ENCODE measurements at places on chromosomes 1 and 21.
A peak's percentile ranks its signal among the peaks of the same experiment; 100 is the strongest.

- DNase-seq, result no peak
These were observed 336.6 kb upstream of the LYPLAL1 start for GRCh38 chr1:218837051-218837450.

DNA sequence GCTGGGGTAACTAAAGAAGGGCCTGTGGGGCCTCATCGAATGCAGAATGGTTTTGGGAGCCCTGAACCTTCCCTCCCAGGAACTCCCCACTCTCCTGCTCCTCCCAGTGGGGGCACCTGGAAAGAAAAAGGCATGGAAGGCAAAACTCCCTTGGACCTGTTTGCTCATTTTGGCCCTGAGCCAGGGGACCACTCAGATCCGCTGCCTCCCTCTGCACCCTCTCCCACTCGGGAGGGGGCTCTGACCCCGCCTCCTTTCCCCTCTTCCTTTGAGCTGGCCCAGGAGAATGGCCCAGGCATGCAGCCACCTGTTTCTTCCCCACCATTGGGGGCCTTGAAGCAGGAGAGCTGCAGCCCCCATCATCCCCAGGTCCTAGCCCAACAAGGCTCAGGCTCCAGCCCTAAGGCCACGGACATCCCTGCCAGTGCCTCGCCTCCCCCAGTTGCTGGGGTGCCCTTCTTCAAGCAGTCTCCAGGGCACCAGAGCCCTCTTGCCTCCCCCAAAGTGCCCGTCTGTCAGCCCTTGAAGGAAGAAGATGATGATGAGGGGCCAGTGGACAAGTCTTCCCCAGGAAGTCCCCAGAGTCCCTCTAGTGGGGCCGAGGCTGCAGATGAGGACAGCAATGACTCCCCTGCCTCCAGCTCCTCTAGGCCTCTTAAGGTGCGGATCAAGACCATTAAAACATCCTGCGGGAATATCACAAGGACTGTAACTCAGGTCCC is 4.7 kb downstream of the ZNF687 start:
- DNase-seq, result no peak

- no peak for DNase-seq
These were observed 64.4 kb downstream of the CDC7 start for GRCh38 chr1:91564888-91565701.

- peak; percentile 18 for DNase-seq
These were observed 3.7 kb downstream of the ST3GAL3 start for GRCh38 chr1:43711049-43711448.

DNA sequence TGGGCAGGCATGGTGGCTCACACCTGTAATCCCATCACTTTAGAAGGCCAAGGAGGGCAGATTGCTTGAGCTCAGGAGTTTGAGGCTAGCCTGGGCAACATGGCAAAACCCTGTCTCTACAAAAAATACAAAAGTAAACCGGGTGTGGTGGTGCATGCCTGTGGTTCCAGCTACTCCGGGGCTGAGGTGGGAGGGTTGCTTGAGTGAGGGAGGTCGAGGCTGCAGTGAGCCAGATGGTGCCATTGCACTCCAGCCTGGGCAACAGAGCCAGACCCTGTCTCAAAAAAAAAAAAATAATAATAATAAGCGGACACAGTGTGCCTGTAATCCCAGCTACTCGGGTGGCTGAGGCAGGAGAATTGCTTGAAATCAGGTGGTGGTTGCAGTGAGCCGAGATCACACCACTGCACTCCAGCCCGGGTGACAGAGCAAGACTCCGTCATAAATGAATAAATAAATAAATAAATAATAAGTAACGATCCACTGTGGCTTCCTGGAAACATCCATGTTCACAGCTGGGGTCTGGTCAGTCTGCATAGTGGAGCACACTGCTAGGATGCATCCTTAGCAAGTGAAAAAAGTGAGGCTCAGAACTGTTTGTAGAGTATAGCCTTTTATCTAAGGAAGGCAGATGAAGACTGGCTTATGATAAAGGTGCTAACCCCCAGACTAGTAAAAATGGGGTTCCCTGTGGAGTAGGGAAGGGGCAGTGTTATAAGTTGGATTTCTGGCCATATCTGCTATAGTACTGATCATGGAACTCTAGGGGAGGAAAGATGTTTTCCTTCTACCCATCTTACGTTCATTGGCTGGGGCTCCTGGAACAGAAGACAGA is 15.7 kb downstream of the PKNOX1 start:
- DNase-seq, result no peak

- no peak for DNase-seq
These were observed 1.2 kb downstream of the LRRC52 start for GRCh38 chr1:165544996-165545395.

- peak; percentile 33 for DNase-seq
These were observed 243.0 kb downstream of the C1orf94 start for GRCh38 chr1:34419663-34420136.

DNA sequence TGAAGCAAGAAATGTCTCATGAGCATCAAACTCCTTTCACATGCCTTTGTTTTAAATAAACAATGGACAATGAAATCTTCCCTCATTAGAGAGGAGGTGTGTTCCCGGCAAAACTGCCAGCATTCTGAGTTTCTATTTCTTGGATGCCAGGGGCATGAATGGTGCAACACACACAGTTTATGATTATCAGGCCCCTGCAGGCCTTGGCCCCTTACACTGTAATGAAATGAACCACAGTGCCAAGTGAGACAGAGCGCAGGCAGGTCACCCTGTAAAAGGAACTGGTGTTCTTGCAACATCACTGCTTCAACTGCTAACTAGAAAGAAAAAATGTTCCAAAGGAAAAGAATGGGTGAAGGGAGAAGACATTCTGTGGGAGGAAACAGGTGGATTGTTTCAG is 3.8 kb upstream of the PIGC start:
- no peak for DNase-seq

DNA sequence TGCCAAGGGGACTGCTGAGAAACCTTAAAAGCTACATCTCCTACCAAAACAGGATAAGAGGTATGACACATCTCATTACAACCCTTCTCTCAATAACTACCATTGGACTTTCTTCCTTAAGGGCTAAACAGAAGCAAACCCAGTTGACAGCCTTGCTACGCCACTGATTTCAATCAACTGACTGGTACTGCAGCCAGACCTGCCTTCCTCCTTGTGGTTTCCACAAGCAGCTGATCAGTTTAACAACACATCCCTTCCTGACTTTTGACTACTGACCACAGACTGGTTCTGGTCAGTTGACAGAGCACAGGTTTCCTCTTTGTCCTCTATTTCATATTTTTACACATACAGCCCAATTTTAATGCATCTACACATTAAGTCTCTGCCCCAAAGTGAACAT is 108.8 kb downstream of the ADAMTS1 start:
- no peak for DNase-seq

DNA sequence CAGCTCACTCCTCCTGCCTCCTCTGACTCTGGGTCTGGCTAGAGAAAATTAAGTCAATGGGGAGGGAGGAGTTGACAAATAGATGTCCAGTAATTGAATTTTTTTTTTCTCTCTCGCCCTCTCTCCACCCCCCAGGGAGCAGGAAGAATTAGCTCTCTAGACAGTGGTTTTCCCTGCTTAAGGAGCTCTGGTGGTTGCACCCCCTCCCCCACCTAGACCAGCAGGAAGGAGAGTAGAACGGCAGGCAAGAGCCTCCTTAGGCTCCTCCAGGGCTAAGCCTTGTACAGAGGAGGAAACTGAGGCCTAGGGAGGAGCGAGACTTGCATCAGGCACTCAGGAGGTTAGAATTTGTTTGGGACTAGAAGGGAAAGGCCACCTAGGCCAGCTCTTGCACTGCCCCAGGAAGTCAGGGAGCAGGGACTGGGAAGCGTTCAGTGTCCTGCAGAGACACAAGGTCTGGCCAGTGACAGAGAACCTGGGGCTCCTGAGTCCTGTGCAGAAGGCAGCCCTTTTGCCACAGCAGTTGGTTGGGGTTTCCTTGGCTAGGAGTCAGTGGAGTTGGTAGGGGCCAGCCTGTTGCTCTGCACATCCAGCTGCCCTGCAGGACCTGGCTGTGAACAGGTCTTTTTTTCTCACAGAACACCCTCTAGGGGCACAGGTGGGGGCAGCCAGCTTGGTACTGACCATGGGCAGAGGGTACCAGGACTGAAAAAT is 49.5 kb upstream of the ACOT11 start:
- DNase-seq, result no peak

DNA sequence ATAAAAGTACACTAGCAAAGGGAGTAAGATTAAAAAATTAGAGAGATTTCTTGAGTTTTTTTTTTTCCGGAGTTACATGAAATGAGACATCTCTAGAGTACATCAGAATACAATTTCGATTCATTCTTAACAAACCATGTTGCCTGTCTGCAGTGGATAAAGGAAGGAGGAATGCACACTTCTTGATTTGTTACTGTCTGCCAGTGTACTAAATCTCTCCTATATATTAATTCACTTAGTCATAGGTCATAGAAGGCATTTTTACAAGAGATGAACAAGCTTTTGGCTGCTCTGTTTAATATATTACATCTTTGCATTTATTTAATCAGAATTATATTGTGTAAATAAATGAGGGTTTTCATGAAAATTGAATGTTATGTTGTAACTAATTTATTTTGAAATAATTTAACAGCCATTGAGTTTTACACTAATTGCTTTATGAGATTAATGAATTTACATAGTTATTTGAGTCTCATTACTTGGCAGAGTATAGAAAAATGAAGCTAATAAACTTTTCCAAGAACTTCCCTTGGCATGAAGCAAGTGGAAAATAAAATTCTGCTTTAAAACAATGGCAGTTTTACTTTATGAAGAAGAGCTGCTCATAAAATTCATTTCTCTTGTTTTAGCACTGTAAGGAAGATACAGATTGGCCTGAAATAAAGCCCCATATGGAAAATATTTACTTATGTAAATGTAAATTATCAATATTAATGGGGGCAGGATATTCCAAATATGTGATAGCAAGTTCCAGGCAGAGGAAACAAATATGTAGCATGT is 1284.7 kb downstream of the BRINP3 start:
- no peak for DNase-seq

GRCh38 chr1:943545-944340 is 15.3 kb downstream of the NOC2L start:
- no peak for DNase-seq

Data from HTR-8/SVneo (cell line).